ENCODE measurements at places on chromosomes 1 and 21.

- no peak for DNase-seq
These were observed 94.5 kb upstream of the F3 start for GRCh38 chr1:94636100-94636499.

GRCh38 chr1:203268901-203269653 is 36.2 kb upstream of the BTG2 start:
- peak; percentile 82 for DNase-seq

DNA sequence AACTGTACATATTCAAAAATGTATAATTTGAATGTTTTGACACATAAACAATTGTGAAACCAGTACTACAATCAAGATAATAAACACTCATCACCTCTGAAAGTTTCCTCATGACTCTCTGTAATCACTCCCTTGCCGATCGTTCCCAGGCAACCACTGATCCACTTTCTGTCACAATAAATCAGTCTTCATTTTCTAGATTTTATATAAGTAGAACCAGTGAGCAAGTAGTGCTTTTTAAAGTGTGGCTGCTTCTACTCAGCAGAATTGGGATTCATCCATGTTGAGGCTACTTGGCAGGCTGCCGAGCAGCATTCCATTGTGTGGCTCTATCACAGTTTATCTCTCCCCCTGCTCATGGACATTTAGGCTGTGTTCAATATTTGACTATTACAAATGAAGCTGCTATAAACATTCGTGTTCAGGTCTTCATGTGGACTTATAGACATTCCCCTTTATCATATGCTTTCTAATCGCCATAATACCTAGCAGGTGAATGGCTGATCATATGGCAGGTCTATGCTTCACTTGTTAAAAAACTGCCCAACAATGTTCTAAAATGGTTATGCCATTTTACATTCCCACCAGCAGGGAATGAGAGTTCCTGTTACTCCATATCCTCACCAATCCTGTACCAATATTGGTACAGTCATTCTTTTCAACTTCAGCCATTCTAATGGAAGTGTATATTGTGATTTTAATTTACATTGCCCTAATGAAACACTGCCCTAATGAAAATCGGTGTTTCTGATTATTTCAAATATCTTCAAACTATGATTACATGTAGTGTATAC is 20.5 kb downstream of the TEX38 start:
- peak; percentile 46 for DNase-seq

- no peak for DNase-seq
These were observed 13.0 kb upstream of the KLHDC8A start for GRCh38 chr1:205369701-205370123.

DNA sequence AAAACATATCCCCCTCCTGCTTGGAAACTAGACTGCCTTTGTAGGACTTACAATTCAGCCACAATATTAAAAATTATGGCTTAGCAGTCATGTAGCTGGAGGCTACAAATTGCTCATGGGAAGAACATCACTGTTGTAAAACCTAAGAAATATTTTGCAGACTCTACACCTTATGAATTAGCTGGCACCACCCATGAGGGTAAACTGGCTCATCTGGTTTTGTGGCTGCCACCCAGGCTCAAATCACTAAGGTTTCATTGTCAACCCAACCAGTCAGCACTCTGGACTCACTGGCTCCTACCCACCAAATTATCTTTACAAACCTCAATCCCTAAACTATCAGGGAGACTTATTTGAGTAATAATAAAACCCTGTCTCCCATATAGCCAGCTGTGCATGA is 100.7 kb upstream of the OLFM3 start:
- no peak for DNase-seq

DNA sequence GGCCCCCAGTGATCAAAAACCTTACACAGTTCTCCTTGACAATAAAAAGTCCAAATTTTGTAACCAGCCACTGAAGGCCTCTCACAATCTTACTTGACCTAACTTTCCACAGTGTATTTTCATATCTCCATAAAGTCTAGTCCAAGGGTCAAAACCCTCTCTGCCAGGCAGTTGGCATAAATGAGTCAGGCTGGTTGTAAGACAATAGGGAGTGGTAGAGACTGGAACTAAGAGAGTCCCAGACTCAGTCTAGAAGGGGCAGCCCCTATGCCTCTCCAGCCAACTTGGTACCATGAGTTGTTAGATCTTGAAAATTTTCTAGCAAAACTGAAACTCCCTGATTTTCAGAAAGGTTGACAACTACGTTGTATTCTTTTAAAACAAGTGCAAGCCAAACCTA is 21.0 kb downstream of the KIF21B start:
- DNase-seq = no peak

DNA sequence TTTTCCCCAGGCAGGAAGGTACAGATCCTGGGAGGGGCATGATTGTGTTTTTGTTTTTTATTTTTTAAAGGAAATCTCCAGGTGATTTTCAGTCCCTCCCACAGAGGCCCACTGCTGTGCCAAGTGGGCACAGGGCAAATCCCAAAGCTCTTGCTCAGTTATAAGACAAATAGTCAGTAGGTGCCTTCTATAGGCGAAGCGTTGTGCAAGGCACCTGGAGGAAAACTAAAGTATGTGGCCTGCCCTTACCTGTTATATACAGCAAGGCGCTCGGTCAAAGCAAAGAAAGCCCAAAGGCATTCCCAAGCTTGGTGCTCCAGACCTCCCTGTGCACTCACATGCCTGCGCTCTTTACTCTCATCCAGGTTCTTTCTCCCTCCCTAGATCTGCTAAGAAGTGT is 81.0 kb downstream of the KCNJ15 start:
- DNase-seq = no peak

DNA sequence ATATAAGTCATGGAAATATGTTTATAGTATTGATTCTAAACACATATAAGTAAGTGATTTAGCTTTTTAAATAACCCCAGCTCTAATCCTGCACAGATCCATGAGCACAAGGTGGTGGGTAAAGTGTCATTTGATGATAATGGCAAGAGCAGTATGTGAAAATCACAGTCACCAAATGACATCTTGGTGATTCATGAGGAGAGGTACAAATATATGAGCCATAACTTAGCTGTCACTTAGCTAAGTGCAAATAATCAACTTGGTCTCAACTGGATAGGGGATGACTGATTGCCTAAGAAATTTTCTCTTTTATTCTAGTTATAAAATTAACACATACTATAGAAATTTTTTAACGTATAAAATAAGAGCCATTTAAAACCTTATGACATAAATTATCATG is 198.1 kb downstream of the ZZZ3 start:
- no peak for DNase-seq

GRCh38 chr1:109252167-109252892 is 3.0 kb downstream of the CELSR2 start:
- DNase-seq = no peak

- DNase-seq = no peak
These were observed 44.9 kb downstream of the ROR1 start for GRCh38 chr1:63818567-63819325.

DNA sequence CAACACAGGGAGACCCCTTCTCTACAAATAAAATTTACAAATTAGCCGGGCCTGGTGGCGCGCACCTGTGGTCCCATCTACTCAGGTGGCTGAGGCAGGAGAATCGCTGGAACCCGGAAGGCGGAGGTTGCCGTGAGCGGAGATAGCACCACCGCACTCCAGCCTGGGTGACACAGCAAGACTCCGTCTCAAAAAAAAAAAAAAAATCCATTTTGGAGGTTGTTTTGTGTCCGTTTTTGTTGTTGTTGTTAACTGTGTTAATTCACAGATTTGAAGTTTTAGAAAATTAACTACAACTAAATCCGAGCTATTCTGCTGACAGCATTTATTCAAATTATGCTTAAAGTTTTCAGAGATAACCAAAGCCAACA is 618 bp downstream of the CLCC1 start:
- peak; percentile 13 for DNase-seq

- no peak for DNase-seq
These were observed 498.5 kb downstream of the NUF2 start for GRCh38 chr1:163820226-163820625.

- DNase-seq = no peak
These were observed 12.1 kb downstream of the TTC34 start for GRCh38 chr1:2789164-2789985.

- no peak for DNase-seq
These were observed 32.6 kb downstream of the UBE4B start for GRCh38 chr1:10065344-10065685.

DNA sequence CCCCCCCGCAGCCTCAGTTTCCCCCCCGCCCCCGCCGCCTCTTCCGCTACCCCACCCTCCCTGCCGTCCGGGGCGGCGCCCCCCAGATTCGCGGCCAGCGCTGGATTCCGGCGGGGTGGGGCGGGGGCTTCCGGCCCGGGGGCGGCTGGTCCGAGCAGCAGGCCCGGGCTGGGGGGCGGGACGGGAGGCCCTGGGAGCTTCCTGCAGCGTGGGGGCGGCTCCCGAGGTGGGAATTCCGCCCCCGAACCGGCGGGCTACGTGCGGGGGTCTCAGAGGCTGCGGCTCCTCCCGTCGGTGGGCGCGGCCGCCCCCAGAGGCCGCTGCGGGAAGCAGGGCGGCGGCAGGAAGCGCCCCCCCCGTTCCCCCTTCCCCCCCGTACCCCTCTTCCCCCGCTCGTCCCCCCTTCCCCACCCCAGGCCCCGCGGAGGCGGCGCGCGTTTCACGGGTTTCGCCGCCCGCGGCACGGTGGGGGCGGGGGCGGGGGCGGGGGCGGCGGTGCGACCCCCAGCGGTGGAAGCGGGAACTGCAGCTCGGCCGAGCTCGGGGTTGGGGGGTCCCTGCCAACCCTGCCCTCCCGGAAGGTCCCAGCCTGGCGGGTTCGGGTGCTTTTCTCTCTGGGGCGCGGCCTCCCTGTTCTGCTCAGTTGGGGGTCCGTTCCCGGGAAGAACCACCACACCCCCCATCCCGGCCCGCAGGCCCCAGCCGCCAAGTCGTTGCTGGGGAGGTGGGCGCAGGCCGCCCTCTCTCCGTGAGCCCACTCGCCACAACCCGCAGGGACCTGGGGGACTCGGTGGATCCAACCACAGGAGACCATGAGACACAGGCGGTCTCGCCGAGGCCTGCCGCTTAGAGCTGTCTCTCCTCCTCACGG is 76.3 kb downstream of the MORN1 start:
- DNase-seq = peak; percentile 52

DNA sequence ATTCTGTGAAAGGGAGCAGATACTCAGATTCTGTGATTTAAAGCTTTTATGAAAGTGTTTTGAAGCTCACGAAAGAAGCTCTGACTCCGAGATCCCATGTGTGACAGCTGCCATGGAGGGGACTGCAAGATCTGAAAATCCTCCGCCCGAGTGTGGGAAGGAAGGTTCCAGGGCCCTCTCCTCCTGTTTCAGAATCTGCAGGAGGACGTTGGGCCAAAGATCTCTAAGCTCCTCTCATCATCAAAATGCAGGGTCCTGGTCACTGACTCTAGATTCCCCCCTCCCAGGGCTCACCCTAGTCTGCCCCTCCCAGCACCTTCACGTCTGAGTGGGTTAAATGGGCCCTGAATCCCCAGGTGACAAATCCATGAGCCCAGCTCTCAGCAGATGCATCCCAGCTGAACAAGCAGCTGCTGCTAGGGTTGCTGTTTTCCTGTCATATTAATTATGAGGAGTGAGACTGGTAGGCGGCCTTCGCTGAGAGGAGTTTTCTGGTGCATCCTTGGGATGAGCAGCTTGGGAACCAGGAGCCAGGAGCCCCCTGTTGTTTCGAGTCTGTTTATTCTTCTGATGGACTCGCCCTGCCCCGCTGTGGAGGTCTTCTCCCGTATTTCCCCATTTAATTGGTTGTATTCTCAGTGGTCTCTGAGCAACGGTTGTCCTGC is 402.0 kb downstream of the MATN1 start:
- no peak for DNase-seq

GRCh38 chr1:111903871-111904449 is 85.5 kb downstream of the KCND3 start:
- no peak for DNase-seq

GRCh38 chr1:88998716-88999115 is 6.3 kb upstream of the KYAT3 start:
- DNase-seq = peak; percentile 83

- DNase-seq = peak; percentile 84
These were observed 55.8 kb downstream of the SLC45A1 start for GRCh38 chr1:8373581-8374241.

DNA sequence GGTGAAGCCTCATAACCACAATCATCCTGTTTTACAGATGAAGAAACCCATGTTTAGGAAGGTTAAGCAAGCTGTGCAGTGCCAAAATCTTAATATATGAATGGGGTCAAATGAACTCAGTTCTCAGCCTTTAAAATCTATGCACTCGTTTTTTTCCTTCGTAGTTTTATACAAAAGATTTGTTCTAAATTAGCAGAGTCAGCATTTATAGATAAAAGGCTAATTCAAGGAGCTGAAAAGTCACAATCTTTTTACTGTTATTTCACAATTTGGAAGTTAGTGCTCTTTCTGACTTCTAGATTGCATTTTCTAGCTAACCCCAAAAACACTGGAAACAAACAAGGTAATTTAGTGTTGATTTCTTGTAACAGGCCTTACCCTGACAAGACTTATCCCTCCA is 766.9 kb upstream of the ADGRL4 start:
- no peak for DNase-seq

DNA sequence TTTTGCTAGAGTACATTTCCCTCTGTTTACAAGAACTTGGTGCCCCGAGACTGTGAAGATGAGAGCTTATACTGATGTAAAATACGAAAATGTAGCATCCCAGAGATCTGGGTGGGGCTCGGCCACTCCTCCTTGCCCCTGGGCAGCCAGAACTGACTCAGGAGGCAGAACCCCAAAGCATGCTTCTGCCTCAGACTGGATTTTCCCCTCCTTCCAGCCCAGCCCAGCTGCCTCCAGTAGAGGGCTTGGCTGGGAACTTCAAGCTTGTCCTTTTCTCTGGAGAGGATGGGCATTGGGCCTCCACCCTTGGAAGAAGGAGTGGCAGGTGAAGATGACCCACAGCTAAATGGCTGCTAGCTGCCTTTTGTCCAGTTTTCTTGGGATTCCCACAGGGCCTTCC is 24.3 kb upstream of the BTG2 start:
- DNase-seq = no peak

GRCh38 chr1:59360170-59360569 is 63.3 kb downstream of the FGGY start:
- peak; percentile 85 for DNase-seq

Data from fibroblast of pulmonary artery (primary cell).